ENCODE measurements at places on chromosomes 2 and 18.

GRCh38 chr18:47683774-47684173 lies 246.7 kb downstream of the SMAD2 start:
- DNase-seq, result no peak

GRCh38 chr2:232103140-232103737 lies 141.7 kb downstream of the DIS3L2 start:
- DNase-seq, result no peak

DNA sequence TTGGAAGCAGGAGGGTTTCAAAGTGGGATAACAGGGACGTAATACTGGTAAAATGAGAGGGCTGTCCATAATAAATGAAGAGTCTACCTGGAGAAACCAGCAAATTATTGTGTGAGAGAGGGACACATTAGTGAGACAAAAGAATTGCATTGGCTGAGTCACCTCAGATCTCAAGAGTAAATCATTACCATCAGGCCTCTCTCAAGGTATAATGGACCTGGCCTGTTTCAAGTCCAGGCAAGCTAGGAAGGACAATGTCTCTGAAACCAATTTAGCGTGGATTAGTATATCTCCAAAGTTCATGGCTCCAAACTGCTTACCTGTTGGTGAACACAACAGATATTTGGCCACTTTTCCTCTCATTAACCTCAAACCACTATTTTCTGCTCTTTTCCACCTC lies 471.4 kb downstream of the CMPK2 start:
- DNase-seq, result no peak

DNA sequence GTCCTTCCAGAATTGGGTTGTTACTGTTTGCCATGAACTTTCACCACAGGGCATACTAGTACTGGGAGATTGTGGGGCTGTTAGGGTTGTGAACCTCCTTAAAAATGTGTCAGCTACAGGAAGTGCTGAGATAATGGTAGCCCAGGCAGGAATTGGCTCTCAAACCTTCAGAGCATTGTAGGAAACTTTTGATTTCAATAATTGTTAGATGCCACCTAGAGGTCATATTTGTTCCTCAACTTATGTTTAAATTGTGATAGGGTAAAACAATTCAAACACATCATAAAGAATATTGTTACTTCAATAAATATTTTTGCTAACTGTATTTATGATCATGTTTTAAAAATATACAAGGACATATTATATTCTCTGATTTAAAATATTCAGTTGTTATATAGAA lies 594.6 kb downstream of the ADCYAP1 start:
- DNase-seq, result no peak

DNA sequence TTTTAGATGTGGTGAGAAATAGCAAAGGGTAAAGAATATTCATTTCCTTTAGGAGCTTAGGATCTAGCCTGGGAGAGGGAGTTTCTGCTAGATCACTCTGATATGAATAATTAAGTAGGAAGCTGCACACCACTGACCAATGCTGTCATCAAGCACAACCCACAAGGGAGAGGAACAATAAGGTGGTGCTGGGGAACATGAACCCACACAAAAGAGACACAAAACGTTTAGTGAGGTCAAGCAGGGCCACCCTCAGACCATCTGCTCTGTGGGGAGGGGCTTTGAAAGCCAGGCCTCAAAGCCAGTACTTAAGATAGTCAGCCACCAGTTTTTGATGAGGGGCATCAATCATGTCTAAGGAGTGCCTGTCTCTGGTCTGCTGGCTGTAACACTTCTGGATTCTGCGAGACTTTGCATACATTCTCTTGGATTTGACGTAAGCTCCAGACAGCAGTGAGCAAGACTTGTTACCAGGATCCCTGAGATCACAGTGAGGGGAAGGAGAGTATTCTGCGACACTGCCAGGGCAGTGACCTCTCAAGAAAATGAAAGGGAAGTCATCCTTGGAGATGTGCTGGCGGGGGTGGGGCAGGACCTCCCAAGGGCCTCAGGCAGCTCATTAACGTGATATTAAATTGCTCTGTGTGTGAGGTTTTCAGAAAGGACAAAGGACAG lies 127.0 kb downstream of the CCBE1 start:
- no peak for DNase-seq

- no peak for DNase-seq
Observed at GRCh38 chr2:88765154-88765888, 73.8 kb downstream of the RPIA start.

DNA sequence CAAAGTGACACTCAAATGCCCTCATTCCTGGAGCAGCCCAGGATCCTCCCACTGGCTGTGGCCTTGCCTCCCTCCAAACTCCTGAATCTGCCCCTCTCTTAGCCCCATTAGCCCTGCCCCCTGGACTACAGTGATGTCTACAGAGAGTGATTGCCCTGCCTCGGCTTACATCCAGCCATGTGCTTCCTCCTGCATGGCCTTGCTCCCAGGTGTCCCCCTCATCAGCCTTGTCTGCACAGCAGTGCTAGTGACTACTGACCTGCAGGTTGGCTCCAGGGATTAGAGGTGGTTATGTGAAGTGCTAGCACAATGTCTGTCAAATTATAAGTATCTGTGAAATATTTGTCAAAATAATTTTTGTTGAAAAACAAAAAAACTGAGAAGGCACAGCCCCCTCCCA lies 259.1 kb upstream of the MYT1L start:
- DNase-seq, result no peak

DNA sequence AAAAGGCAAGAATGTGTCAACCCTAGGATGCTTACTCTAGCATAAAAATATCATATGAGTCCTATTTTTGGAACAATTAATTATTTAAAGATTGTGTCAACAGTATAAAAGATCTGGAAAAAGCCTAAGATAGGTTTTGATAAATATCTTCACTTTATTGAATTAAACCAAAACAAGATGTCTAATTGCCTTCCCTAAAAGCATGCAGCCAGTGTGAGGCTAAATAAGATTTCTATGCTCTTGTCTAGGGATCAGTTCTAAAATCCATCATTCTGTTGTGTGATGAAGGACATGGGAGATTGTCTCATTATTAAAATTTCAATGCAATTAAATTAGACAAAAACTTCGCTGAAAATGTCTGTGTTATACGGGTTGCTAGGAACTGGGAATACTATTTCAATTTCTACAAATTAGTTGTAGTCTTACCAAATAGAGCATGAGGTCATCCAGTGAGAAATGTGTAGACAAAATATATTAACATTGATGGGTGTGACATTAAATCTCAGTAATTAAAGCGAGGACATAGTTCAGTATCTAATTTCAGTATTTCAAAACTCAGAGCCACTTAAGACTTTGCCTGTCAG lies 535.6 kb upstream of the FSIP2 start:
- no peak for DNase-seq

DNA sequence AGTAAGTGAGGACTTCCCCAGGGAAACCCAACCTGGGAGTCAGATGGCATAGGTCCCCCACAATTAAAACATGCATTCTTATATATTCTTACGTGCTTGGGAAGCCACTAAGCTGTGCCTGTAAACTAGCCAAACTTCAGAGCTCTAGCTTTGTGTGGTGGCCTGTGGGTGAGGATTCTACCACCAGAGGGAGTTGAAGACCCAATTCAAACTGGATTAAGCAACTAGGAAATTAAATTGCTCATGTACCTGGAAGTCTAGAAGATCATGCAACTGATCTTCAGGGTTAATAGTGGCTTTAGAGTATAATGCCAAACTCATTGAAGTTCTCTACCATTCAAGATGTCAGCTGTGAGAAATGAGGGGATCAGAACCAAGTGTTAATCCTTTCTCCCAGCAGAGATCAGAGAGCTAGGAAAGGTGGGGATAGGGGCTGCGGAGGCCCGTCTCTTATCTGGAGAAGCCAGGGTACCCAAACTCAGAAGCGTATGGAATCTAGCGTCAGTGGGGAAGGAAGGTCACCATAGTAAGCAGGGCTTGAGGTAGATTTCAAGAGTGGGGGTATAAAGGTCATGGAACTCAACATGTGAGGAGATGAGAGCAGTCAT lies 53.2 kb upstream of the CCDC85A start:
- no peak for DNase-seq

DNA sequence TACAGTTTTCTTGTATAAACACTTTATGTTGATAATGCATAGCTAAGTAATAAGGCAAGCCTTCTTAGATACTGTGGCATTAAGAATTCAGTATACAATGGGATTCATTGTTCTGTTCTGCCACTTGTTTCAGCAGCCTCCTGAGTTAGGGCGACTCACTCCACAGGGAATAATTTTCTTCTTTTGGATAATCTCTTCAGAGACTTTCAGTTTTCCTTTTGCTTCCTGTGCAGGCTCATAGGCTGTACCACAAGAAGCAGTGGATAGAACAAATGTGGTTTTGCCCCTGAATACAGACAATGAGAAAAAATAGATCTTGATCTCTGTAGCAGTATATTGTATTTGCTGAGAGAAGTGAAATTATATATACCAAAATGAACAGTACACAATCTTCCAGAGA lies 298.0 kb downstream of the ZNF407 start:
- DNase-seq, result no peak

- DNase-seq, result no peak
Observed at GRCh38 chr2:86285981-86286380, 51.4 kb downstream of the REEP1 start.

GRCh38 chr18:45166836-45167551 lies 448.3 kb upstream of the SLC14A2 start:
- DNase-seq, result no peak

DNA sequence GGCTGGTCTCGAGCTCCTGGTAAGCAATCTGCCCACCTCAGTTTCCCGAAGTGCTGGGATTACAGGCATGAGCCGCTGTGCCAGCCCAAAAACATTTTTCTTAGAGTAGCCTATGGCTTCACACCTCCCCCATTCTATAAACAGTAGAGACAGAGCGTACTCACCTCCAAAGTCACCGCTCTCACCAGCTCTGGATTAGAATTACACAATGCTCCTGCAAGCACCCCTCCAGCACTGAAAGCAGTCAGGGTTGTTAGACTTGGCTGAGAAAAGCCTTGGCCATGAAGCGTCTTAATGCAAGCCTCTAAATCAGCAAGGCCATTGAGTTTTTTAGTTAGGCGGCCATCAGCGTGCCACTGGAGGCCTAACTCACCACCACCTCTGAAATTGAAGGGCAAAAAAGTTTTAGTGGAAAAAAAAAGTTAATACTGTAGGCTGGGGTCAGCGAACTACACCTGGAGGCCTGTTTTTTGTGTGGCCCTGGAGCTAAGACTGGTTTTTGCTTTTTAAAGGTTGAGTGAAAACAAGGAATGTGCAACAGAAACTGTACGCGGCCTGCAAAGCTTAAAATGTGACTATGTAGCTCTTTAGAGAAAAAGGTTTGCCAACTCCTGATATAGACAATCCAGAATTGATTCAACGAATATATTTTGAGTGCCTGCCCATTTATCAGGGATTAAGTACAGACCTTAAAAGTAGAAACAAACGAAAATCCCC lies 34.6 kb downstream of the PREPL start:
- no peak for DNase-seq

GRCh38 chr18:45026162-45026561 lies 345.5 kb downstream of the SETBP1 start:
- no peak for DNase-seq

DNA sequence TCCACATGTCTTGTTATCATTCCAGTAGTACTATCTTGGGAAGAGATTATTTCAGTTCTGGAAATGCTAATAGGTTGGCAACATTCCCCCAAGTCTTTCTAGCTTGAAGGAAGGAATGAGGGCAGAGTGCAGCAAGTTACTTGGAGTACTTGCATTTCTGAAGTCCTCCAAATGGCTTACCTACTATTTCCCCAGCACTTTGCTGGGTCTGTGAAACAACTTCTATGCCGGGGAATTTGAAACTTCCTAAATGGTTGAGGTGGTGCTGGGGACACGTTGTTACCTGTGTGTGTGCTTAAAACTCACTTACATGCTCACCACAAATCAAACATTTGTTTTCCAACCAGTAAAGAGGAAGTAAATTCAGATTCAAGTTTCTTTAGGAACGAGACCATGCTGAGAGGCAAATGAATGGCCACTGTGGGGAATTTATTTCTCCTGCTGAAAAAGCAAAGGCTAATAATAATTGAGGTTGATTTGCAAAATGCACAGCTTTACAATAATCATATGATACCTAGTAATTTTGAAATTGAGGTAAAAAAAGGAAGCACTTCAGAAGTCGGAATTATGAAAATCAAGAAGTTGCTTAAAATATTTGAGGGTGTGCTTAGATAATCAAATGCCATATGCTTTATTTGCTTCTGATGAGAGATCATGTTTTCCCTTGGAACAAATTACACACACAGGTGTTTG lies 1167.7 kb upstream of the ZEB2 start:
- DNase-seq, result no peak

- no peak for DNase-seq
Observed at GRCh38 chr2:63845866-63846265, 4.2 kb downstream of the UGP2 start.

DNA sequence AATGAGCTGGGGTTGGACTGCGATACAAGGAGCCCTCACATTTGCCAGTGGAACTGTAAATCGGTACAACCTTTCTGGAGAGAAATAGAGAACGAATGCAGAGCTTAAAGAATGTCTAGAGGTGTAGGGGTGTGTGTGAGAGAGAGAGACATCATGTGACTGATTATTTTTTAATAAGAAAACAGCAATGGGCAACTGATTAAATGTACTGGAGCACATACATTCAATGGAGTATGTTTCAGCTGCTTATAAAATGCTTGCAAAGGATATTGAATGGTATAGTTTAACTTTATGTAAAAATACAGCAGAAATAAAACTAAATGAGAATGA lies 391 bp upstream of the TMEM17 start:
- no peak for DNase-seq

DNA sequence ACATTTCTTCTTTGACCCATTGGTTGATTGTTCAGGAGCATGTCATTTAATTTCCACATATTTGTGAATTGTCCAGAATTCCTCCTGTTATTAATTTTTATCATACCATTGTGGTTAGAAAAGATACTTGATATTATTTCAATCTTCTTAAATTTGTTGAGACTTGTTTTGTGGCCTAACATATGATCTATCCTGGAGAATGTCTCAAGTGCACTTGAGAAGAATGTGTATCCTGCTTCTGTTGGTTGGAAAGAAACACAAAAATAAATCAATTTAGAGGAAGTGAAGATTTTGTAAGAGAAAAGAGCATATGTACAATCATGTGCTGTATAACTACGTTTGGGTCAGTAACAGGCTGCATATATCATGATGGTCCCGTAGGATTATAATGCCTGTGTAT lies 118.6 kb upstream of the CDC42EP3 start:
- no peak for DNase-seq

DNA sequence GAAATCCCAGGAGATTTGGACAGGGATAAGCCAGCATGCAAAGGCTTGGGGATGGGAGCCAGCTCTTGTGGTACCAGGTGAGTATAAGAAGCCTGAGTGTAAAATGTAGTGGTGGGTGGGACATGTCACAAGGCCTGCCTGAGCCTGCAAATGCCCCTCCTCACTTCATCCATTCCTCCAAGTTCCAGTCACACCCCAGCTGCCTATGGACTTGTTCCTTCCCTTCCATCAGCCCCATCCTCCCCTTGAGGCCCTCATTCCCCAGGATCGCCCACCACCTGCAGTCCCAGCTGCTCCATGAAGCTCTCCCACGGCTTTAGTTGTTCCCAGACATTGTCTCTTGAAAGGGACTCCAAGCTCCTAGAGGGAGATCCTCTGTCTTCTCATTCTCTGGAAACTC lies 81.5 kb downstream of the MARCO start:
- no peak for DNase-seq

GRCh38 chr2:231780123-231780908 lies 766 bp downstream of the PDE6D start:
- DNase-seq, result no peak

- DNase-seq, result no peak
Observed at GRCh38 chr2:38435775-38436174, 58.7 kb upstream of the ATL2 start.

Measured in stimulated activated CD8-positive, alpha-beta memory T cell treated with anti-CD3 and anti-CD28 coated beads, Interleukin-15, amount 100 ng/mL, for 24 hours (primary cell).